A549 treated with Hydrocortisone at 1 μM for 4 hours (cell line): ENCODE measurements at places on chromosomes 1 and 21. TPM values are rescaled to one million over a fixed set of nuclear protein-coding genes. Genes with fewer than 3 reads are reported as not detected.

Gene TCEANC2
- total RNA-seq = 2.1 to 2.9 TPM (median 2.6 TPM) in 5 replicates

Gene MFAP2
- 0.54 to 1.2 TPM (median 0.95 TPM) in 5 replicates for total RNA-seq

Gene CCDC185
- total RNA-seq = not detected in 5 replicates

Gene POLR3C
- 34.7 to 43.8 TPM (median 38.0 TPM) in 5 replicates for total RNA-seq

Gene USH2A
- not detected in 5 replicates for total RNA-seq

Gene GPR153
- total RNA-seq = 3.6 to 4.6 TPM (median 4.3 TPM) in 5 replicates
